ENCODE measurements at places on chromosomes 2 and 18.

DNA sequence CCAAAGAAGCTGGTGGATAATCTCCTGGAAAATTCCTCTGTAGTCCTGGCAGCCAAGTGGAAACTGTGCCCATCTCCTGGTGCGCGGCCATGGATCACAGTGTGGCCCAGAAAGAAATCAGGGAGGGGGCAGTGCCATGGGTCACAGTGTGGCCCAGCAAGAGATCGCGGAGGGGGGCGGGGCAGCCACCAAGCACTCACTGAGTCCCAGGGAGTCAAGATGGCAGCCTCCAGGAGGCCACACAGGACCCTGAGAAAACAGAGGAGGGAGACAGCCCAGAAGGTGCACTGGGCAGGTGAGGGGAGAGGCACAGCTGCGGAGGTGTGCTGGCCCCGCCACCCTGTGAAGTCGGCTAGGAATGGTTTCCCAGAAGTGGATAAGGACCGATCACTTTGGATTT lies 8.1 kb upstream of the ATP6V1B1 start:
- DNase-seq = no peak

DNA sequence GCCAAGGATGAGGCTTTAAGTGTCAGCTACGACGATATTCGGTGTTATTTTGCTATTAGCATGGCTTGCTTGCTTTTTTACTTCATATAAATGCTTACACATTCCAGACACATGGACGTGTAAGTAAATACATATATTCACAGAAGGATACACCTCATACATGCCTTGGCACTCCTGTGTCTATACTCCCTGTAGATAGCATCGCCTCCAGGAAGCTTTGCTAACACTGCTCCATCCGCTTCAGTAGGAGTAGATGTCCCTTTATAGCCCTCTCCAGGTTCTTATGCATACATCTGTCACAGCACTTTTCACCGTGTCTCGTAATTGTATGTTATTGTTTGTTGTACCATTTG lies 27.5 kb upstream of the KCTD1 start:
- DNase-seq = no peak

- no peak for DNase-seq
These were observed 175.2 kb downstream of the TMEM200C start for GRCh38 chr18:5720132-5720531.

GRCh38 chr2:105112345-105112744 lies 74.5 kb downstream of the MRPS9 start:
- no peak for DNase-seq

DNA sequence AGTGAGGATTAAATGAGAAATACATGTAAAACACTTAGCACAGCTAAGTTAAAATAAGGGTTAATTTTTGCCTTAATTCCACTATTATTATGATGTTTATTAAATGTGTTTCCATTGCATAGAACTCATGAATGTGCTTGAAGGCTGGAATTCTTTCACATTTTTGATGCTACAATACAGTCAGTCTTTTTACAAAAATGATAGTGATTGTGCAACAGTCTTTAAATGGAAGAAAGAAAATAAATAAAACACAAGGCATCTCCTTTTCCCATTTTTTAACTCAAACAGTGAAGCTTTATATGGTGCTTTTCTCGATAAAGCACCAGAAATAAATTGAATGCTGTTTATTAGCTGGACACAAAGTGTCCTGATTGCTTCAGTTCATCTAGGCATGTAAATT lies 123.9 kb downstream of the MAP2 start:
- DNase-seq = no peak

- DNase-seq = no peak
These were observed 66.2 kb downstream of the GPR39 start for GRCh38 chr2:132482821-132483220.
